Globus pallidus (tissue), 1 donor: ENCODE measurements at places on chromosomes 2 and 18.

DNA sequence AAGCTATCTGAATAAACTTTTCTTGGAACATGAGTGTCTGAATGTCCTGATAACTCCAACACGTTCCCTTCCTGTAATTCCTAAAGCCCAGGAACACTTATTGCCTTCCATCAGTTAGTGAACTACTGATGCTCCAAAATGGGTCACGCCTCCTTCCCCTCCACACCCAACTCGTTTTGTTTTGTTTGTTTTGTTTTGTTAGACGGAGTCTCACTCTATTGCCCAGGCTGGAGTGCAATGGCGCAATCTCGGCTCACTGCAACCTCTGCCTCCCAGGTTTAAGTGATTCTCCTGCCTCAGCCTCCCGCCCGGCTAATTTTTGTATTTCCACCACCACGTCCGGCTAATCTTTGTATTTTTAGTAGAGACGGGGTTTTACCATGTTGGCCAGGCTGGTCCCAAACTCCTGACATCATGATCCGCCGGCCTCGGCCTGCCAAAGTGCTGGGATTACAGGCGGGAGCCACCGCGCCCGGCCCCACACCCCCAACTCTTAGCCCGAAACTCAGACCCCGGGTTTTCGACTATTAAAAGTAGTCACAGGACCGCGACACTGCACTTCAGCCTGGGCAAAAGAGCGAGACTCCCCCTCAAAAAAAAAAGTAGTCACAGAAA, 774 bp downstream of the IER3IP1 start:
- no peak for DNase-seq

DNA sequence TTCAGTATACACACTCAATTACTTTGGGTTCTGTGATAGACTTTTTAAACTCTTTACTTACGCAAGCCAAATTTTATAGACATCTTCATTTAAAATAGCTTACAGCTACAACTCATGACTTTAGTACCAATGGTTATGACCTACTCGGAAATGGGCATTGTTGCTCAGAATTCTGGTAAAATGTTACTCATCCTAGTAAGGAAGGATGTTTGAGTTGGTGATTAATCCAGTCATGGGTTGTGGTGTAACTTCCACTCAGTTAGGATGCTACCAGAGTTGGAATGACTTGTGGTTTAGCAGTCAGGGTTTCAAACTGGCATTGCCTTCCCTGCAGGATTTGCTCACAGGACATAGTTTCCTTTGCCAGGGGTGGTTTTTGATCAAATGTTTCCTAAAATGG, 7.4 kb upstream of the NPC1 start:
- no peak for DNase-seq

DNA sequence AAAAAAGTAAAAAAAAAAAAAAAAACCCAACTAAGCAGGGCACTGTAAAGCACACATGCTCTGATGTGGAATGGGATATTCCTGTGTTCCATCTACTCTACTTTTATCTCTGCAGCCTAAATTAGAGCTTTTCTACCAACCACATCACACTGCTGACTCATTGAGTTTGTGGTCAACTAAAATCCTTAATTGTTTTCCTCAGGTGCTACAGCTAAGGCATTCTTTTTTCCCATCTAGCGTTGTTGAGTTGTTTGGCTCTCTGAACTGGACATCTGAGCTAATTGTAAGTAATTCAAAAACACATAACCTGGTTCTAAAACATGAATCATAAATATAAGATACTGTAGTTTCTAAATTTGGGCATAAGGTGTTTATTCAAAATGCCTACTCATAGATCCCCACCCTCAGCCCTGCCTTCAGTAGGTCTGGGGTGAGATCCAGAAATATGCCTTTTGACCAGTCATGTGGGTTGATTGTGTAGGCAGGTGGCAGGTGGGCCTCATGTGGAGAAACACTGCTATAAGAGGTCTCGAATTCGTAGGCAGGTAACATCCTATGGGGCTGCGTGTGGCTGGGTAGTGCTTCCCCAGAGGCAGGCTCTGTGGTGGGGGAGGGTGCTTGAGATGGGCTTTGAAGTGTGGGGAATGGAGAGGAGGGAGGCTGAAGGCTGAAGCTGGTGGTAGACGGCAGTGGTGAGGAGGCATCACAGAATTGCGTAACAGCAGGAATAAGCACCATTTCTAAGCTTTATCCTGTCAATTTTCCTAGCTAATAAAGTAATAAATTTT, 27.2 kb downstream of the ANKRD29 start:
- no peak for DNase-seq

DNA sequence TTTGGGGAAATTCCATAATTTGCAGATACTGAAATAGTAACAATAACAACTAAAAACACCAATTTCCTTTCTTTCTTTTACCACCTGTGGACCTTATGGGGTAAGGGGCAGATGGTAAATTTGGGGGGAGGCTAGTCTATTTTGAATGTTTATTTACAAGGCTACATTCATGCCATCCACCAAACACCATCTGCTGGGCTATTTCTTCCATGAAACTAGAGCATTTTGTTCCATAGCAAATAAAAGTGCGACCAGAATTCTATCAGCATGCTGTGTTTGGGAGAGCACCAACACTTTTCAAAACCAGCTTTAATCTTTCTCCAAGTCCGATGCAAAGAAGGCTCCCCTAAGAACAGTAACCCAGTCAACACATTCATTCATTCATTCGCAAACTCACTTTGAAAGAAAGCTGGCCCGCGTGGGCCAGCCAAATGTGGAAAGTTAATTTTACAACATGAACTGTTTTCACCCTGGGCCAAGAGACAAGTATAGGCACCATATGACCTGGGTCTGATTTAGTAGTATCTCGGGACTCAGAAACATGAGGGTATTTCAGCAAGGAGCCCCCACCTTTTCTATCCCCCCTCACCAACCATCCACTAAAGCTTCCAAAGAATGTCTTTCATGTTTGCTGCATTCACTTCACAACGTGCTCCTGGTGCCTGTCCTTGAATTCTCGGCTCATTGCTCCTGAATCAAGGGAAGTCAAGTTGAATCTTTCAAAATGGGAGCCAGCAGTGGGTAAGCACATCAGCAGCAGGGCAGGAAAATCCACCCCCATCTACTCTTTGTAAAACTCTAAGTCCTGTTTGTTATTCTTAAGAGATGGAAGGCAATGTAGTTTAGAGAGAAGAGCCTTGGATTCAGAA, 210.6 kb downstream of the C1D start:
- no peak for DNase-seq

DNA sequence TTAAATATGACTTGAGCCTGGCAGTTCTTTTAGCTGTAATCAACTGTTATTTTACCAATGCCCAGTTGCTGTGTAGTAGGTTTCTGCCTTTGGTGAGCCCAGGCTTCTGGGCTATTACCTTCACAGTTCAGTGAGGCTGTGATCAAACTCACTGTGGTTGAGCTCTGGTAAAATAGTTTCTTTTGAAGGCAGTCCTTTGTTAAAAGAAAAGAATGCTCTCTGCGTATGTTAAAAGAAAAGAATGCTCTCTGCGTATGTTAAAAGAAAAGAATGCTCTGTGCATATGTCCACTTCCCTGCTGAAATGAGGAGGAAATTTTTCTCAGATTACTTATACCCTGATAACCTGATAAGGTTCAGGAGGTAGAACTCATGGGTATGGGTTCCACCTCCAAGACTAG, 244.3 kb downstream of the RNF144A start:
- DNase-seq: no peak

DNA sequence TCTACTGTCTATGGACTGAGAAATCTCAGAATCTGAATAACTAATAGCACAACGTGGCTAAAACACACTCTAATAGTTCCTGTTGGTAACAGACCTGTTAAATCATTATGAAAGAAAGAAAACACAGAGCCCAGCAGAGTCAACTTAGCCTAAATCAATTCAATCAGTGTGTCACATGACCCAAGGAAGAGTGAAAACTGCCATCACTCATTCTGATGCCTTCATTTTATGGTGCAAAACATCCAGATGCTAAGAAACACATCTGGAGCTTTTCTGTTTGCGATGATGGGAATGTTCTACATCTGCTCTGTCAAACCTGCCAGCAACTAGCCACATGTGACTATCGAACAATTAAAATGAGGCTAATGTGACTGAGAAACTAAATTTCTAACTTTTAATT, 295.7 kb upstream of the TRIB2 start:
- no peak for DNase-seq

DNA sequence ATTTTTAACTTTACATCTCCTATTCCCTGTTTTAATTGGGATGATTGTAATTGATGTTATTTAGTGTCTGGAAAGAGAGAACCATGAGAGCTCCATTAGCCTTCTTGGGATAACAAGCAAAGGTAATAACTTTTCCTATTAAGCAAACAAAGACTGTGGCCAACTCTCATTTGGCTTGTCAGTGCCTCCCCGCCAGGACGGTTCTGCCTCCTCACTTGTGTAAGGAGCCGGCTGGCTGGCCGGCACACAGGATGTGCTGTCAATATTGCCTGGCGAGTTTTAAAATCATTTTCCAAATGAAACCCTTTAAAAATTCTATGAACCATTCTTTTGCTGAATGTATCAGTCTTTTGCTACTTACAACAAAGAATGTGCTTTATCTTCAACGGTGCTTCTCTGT, 898.3 kb downstream of the CPS1 start:
- DNase-seq: peak; percentile 23

GRCh38 chr2:64114912-64115277, 29.3 kb downstream of the PELI1 start:
- DNase-seq: no peak

- DNase-seq: no peak
Observed at GRCh38 chr2:168583064-168583709, 127.1 kb downstream of the CERS6 start.

GRCh38 chr2:24771764-24772586, 21.2 kb downstream of the PTRHD1 start:
- DNase-seq: no peak

GRCh38 chr2:19099181-19099580, 259.2 kb downstream of the OSR1 start:
- no peak for DNase-seq

DNA sequence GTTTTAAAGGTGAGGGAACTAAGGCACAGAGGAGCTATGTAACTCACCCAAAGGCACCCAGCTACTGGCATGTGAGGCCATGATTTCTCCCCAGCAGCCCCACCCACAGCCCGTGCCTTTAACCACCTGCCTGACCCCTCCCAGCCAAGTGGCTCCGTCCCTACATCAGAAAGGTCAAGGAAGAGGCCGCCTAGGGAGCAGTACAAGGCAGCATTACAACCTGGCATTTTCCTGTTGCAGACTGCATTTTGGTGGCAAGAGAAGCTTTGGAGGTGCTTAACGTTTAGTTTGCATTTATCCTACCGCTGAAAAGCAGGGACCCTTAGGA, 17.5 kb downstream of the STEAP3 start:
- no peak for DNase-seq

DNA sequence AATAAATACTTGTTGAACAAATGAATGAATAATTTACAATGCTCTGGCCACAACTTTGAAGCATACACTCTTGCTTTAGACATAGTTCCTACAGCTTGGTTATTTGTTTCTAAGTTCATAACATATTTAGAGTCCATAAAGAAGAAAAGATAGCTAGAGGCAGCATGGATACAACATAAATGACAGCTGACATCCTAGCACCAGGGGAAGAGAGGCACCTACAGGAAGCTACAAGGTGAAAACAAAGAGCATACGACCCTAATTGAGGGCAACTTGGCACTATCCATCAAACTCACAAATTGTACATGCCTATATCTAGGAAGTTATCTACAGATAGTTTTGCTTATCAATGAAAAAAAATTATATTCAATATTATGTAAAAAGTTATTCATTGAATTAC, 88.9 kb downstream of the PLEKHM3 start:
- DNase-seq: no peak

GRCh38 chr2:216793386-216793785, 66.5 kb downstream of the TNP1 start:
- no peak for DNase-seq

DNA sequence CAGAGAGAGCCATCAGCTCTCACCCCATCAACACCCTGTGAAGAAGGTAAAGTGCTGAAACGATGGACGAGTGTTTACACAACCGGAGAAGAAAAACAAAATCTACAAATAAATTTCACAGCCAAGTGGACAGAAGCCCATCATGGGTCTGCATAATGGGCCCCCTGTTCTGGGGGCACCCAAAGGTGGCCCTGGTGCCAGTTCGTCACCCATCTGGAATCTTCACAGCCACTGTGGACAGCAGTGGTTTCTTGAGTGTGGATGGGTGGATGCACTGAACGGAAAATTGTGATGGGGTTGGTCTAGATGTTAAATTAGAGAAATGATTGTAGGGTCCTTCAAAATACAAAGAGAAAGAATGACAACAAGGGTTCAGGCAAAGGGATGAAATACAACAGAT, 38.8 kb downstream of the ANKMY1 start:
- no peak for DNase-seq

DNA sequence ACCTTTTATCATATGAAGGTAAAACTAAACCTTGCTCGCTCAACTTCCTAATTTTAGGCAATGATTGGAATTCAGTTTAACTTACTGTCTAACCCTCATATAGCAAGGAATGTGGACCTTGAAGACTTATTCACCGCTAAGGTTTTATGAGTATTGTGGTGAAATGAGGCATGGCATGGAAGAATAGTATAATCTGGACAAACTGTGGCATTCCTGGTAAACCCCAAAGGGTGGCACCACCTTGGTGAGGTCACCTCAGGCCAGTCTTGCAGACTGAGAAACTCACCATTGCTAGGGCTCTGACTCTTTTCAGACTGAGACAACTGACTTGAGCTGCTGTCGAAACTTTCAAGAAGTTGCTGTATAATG, 51.1 kb upstream of the EHBP1 start:
- no peak for DNase-seq

GRCh38 chr18:45793264-45793965, 32.1 kb upstream of the SIGLEC15 start:
- DNase-seq: no peak

DNA sequence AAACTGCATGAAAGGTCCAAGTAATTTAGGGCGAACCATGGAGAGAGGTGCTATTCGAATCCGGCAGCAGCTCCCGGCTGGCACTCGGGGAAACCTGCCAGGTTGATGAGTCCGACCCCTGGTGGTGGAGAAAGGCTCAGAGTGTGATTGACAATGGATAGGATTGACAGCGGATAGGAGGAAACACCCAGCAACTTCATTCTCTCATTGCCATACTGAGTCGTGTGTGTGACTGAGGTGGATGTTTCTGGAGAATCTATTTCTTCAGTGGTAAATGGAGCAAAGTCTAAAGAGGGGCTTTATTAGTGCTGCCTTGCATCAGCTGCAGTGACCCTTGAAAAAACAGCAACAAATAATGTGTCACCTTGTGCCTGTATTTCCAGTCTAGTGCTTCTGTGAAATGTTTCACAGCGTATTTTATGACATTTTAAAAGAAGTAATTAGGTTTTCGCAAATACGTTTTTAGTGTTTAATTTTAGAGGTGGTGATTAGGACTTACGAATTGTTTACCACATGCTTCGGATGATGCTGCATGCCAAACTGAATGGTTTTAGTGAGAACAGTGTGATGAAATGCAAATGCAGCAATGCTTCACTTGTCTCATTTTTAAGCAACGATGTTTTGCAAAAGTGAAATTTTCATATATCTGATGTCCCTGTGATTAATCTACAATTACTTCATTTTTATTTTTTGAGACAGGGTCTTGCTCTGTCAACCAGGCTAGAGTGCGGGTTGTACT, 102.0 kb downstream of the DCDC2C start:
- peak; percentile 5 for DNase-seq

- no peak for DNase-seq
Observed at GRCh38 chr2:33670392-33670937, 71.4 kb upstream of the FAM98A start.

GRCh38 chr2:95578539-95578938, 13.3 kb upstream of the TRIM43 start:
- DNase-seq: no peak
